CD4-positive, alpha-beta T cell (primary cell): ENCODE measurements at places on chromosomes 6 and 20.

DNA sequence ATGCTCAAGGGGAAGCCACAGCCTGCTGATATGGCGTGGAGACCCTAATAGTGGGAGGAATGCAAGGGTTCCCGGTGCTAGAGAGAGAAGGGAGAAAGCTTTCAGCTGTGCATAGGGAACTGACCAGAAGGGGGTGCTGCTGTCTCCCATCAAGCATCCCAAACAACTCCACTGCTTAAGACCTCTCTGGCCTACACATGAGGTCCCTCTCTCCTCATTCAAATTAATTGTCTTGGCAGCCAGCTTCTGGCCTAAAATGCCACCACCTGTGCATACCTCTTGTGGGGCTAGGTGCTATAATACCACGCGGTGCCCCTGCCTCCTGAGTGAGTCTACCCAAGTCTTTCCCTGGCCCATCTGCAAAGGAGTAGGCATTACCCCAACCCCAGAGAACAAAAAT, 14.5 kb downstream of the ADISSP start:
- peak; percentile 46 for DNase-seq
- H3K27me3 ChIP-seq, result peaks cover 9% of the 10 kb centered on the region
- peaks cover 6% of the 10 kb centered on the region for H3K36me3 ChIP-seq

DNA sequence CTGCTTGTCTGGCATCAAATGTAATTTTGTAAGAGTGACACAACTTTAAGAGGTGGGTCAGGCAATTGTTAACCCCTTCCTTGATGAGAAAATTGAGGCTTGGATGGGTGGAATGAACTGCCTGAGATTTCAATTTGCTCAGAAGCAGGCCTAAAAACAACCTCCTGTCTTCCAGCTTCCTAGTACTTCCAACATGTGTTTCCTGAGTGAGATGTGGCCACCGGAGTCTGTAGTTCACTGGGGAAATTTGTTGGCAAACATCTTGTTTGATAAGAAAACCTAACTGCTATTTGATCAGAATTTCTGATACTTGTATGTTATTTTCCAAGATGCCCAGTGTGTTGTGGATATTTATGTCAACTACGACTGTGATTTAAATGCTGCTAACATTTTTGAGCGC, 51.3 kb downstream of the ARFGEF2 start:
- no peaks in the 10 kb centered on the region for H3K27me3 ChIP-seq
- H3K36me3 ChIP-seq, result peaks cover 64% of the 10 kb centered on the region
- no peak overlapping the region for H3K4me3 ChIP-seq
- DNase-seq, result no peak

- peaks cover 8% of the 10 kb centered on the region for H3K27me3 ChIP-seq
- no peak overlapping the region for H3K27ac ChIP-seq
- no peak for DNase-seq
These were observed 185.1 kb upstream of the SULF2 start for GRCh38 chr20:47970282-47970903.

- H3K4me3 ChIP-seq, result peak within 1 kb of the TSS; percentile 81
- no peaks in the 10 kb centered on the region for H3K27me3 ChIP-seq
- DNase-seq, result peak; percentile 97
These were observed at the start of gene NOP56 for GRCh38 chr20:2651772-2652723. Gene NOP56, plus strand, starts transcription at chr20:2652632. Its CDS starts 29 bp downstream, at chr20:2652661.

GRCh38 chr6:144234399-144234798, 50.7 kb upstream of the UTRN start:
- H3K27me3 ChIP-seq, result no peaks in the 10 kb centered on the region
- H3K4me3 ChIP-seq, result no peak overlapping the region
- no peaks in the 10 kb centered on the region for H3K4me1 ChIP-seq
- H3K27ac ChIP-seq, result no peak overlapping the region

DNA sequence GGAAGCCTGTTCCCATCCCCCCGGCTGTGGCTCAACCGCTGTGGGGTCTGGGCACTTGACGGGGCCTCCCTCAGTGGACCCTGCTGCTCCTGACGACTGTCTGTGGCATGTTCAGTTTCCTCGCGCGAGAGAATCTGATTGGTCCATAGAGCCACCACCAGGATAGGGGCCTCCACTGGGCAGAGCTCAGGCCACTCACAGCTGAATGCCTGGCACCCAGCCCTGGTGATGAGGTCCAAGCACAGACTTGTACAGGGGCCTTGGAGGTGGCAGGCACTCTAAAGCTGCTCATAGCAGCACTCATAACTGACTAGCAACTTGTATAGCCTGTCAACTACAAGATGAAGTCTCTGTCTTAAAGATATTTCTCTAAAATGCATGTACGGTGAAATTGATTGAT, 368.1 kb downstream of the NRN1 start:
- H3K27me3 ChIP-seq, result no peaks in the 10 kb centered on the region
- H3K4me1 ChIP-seq, result no peaks in the 10 kb centered on the region
- no peak overlapping the region for H3K27ac ChIP-seq
- DNase-seq, result no peak

DNA sequence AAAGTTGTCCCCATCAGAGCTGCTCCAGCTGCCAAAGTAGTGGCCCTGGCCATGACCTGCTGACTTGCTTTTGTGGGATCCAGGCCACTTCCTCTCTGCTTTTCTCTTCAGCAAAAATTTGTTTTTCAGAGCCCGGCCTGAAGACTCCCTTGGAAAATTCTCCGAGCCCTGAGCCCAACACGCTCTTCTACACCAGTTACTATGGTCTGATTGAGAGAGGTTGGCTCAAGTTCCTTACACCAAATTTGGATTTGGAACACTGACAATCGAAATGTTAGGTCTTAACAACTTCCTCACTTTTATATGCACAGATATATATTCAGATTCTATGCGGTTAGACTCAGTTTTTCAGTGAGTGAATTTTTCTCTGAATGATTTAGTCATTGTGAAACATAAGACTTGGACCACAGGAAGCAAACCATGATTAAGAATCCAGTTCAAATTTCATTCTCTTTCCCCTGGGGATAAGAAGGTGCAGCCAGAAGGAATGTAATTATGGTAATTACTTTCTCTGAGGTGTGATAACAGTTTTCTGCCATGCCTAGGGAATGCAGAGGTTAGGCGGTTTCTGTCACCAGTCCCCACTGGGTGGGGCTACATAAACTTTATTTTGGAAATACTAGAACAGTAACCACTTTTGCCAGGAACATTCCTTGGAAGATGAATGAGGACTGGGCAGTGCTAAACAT, 365.2 kb downstream of the SYNE1 start:
- H3K4me3 ChIP-seq, result no peak overlapping the region
- H3K4me1 ChIP-seq, result no peaks in the 10 kb centered on the region
- DNase-seq, result no peak
- H3K27me3 ChIP-seq, result no peaks in the 10 kb centered on the region
- H3K36me3 ChIP-seq, result peaks cover 64% of the 10 kb centered on the region
- no peak overlapping the region for H3K27ac ChIP-seq

DNA sequence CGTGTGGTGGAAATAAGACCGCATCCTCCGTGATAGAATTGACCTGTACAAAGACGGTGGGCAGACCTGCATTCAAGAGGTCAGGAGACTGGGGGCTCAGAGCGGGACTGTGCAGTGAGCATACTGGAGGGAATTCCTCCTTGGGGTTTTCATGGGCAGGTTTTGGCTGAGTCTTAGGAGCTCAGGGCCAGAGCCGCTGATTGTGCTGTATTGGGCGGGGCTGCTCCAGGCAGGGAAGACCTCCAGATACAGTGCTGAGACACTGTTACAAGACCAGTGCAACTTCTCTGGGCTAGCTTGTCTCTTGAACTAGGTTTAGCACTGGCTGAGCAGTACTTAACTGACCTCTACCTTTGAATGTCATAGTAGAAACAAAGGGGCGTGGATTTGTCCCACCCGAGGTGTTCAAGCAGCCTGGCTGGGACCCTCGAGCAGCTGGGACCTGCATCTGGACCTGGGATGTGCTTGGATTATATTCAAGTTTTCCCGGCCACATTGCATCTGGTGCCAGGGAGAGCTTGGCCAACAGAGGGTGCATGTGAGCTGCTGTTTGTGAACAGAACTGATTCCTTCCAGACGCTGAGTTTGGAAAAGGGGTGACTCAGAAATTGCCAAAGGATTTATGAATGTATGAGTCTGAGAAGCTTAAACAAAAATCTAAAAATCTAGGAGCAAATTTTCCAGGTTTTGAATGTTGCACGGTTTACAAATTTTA, 33.4 kb upstream of the SLC22A1 start:
- peaks cover 88% of the 10 kb centered on the region for H3K36me3 ChIP-seq
- H3K27me3 ChIP-seq, result no peaks in the 10 kb centered on the region
- H3K4me1 ChIP-seq, result peaks cover 3% of the 10 kb centered on the region
- H3K4me3 ChIP-seq, result no peak overlapping the region
- no peak for DNase-seq

DNA sequence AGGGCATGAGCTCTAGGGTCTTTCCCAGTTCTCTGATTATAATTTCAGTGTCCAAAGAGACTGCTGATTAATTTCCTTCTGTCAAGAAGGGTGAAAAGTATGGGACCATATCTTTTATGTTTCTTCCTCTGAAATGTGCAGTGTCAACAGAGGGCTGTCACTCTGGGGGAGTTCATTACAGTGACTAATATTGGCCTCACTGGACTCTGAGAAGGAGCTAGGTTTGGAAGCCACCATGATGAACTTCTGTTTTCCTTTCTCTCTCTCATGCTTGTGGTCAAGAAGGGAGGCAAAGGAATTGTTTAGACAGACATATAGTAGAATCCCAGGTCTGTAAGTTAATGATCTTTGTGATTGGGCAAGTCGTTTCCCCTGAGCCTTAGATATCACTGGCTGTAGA, 41.8 kb upstream of the BMP6 start:
- H3K36me3 ChIP-seq, result no peaks in the 10 kb centered on the region
- H3K4me1 ChIP-seq, result no peaks in the 10 kb centered on the region
- H3K27me3 ChIP-seq, result no peaks in the 10 kb centered on the region

GRCh38 chr6:95240514-95240913, 336.8 kb upstream of the MANEA start:
- H3K4me1 ChIP-seq, result no peaks in the 10 kb centered on the region
- H3K27me3 ChIP-seq, result no peaks in the 10 kb centered on the region
- DNase-seq, result no peak
- H3K36me3 ChIP-seq, result no peaks in the 10 kb centered on the region

GRCh38 chr20:49657118-49657901, 56.4 kb downstream of the B4GALT5 start:
- H3K36me3 ChIP-seq, result peaks cover 22% of the 10 kb centered on the region
- peaks cover 2% of the 10 kb centered on the region for H3K4me1 ChIP-seq
- no peak for DNase-seq
- H3K27me3 ChIP-seq, result no peaks in the 10 kb centered on the region
- no peak overlapping the region for H3K4me3 ChIP-seq
- no peak overlapping the region for H3K27ac ChIP-seq

DNA sequence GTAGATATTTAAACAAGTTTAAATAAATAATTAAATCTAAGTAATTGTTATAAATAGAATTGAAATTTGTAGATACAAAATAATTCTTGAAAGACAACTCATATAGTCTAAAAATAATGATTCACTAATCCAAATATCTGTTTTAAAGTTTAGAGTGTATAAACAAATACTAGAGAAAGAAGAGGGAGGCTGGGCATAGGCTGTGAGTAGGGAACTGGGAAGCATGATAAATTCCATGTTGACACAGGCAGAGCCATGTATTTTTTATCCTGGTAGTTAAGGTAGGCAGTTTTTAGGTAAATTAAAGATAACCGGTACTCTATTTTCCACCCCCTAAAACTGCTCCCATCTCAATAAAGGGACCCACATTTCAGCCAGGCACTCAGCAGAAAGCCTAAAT, 11.7 kb upstream of the RIN2 start:
- H3K4me3 ChIP-seq, result no peak overlapping the region
- H3K27me3 ChIP-seq, result peaks cover 8% of the 10 kb centered on the region
- no peaks in the 10 kb centered on the region for H3K36me3 ChIP-seq
- H3K4me1 ChIP-seq, result no peaks in the 10 kb centered on the region

DNA sequence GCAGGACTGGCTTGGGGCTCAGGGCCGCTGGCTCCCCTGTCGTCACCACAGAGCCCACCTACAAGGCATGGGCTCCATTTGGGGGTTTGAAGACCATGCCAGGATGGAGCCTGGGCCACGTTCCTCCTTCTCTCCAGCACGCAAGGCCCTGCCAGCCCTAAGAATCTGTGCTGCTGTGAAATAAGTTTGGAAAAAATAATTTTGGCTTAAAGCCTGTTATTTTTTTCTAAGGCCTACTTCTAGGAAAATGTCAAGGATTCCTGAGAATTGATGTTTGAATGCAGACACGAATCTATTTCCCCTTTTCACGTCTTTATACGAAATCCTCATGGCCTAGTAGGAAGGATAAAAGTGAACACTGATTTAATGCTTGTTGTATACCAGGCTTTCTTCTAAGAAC, 107.5 kb downstream of the LRFN2 start:
- peaks cover 14% of the 10 kb centered on the region for H3K4me1 ChIP-seq
- H3K4me3 ChIP-seq, result no peak overlapping the region
- no peaks in the 10 kb centered on the region for H3K36me3 ChIP-seq
- no peaks in the 10 kb centered on the region for H3K27me3 ChIP-seq

DNA sequence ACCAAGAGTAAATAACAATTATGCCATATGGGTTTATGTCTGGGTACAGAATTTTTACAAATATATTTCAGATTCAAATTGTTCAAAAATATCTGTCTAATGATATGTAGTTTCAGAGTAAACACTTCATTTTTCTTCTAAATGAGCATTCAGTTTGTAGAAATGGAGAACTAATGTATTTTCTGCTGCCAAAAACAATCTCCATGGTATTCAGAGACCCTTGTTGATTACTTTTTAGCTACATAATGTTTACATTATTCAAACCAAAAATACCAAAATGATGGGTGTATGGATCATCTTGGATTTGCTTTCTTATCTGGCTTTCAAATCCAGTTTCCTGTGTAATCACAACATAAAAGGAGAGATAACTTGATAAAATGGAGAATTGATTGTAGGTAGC, 576.0 kb upstream of the CDH4 start:
- no peak overlapping the region for H3K27ac ChIP-seq
- no peaks in the 10 kb centered on the region for H3K4me1 ChIP-seq
- H3K4me3 ChIP-seq, result no peak overlapping the region
- H3K36me3 ChIP-seq, result no peaks in the 10 kb centered on the region
- DNase-seq, result no peak

- no peak overlapping the region for H3K27ac ChIP-seq
- no peaks in the 10 kb centered on the region for H3K4me1 ChIP-seq
- no peaks in the 10 kb centered on the region for H3K36me3 ChIP-seq
- no peak for DNase-seq
- H3K27me3 ChIP-seq, result no peaks in the 10 kb centered on the region
These were observed 300.9 kb downstream of the SLC35F1 start for GRCh38 chr6:118207947-118208346.

DNA sequence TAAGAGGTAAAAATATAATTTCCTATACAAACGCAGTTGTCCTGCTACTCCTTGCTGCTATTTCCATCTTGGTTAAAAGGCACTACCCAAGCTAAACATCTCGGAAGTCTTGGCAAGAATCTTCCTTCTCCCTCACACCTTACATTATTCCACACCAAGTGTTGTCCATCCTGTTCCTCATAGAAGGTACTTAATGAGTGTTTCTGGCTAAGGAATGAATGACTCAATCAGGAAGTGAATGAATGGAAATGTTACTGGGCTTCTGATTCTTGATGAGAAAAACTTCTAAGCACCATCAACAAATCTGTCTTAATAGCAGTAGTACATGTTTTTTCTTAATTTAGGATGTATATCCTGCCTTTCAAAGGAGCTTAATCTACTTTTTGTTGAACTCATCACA, 40.6 kb upstream of the RSPO3 start:
- no peaks in the 10 kb centered on the region for H3K27me3 ChIP-seq
- H3K36me3 ChIP-seq, result no peaks in the 10 kb centered on the region
- H3K4me3 ChIP-seq, result no peak overlapping the region
